ENCODE measurements at places on chromosomes 16 and 17.

DNA sequence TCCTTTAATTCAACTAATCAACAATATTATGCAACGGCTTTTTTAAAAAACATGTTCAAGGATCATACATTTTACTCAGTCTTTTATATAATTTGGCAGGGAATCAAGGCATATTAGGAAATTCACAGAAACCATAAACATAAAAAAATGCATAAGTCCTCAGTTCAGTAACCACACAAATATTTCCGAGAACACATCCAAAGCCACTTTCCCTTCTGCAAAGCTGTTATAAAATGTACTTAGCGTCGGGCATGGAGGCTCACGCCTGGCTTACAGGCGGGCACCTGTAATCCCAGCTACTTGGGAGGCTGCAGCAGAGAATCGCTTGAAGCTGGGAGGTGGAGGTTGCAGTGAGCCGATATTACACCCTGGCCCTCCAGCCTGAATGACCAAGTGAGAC is 9.7 kb upstream of the ZC3H7A start:
- no peak for DNase-seq

DNA sequence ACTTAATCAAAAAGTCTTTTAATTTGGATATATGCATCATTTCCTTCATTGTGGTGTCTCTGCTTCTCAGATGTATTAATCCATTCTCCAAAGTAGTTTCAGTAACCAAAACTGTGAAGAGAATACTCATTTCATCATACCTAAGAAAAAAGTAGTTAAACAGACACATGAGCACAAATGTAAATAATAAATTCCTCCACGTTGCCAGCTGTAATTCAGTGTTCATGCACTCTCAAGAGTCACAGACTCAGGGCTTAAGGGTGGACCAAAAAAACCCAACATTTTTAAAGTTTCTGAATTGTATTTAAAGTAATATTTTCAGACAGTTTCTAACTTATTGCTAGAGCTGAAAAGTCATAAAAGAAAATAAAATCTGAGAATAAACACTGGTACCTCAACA is 19.0 kb downstream of the POLG2 start:
- DNase-seq: no peak

DNA sequence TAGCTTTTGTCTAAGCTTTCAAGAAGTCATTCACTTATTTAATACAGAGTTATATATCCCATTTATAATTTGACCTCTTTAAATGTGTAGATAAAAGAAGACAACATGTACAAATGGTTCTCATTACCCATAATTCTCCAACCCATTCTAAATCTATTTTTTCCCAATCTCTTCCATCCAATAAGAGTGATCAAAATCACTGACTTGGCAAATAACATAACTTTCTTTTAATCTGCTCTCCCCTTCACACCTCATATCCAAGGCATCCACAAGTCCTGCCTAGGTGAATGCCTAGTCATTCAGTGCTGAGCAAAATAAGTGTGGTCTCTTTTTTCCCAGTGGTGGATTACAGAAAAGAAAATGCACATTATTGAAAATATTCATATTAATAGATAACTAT is 1231.1 kb downstream of the CDH11 start:
- DNase-seq: no peak

DNA sequence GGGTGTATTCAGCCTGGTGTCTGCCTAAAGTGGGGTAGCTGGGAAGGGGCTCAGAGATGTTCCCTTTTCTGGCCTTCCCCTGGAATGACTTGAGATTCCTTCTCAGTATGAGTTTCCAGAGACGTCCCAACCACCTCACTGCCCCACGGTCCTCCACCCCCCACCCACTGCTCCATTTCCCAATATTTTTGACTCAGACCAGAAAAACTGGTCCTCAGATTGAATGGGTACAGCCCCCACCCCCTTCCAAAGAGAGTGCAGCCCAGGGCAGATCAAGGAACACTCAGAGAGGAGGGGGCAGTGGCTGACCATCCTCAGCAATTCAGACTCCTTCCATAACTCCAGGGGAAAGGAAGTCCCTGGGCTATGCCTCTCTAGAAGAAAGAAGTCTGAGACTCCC is 3.2 kb downstream of the ACLY start:
- no peak for DNase-seq

- DNase-seq: peak; percentile 83
Observed at GRCh38 chr17:74368341-74369081, 1.2 kb downstream of the GPR142 start.

GRCh38 chr17:43216762-43217613 is 5.3 kb downstream of the TMEM106A start:
- no peak for DNase-seq
